ENCODE measurements at places on chromosomes 1 and 21.

DNA sequence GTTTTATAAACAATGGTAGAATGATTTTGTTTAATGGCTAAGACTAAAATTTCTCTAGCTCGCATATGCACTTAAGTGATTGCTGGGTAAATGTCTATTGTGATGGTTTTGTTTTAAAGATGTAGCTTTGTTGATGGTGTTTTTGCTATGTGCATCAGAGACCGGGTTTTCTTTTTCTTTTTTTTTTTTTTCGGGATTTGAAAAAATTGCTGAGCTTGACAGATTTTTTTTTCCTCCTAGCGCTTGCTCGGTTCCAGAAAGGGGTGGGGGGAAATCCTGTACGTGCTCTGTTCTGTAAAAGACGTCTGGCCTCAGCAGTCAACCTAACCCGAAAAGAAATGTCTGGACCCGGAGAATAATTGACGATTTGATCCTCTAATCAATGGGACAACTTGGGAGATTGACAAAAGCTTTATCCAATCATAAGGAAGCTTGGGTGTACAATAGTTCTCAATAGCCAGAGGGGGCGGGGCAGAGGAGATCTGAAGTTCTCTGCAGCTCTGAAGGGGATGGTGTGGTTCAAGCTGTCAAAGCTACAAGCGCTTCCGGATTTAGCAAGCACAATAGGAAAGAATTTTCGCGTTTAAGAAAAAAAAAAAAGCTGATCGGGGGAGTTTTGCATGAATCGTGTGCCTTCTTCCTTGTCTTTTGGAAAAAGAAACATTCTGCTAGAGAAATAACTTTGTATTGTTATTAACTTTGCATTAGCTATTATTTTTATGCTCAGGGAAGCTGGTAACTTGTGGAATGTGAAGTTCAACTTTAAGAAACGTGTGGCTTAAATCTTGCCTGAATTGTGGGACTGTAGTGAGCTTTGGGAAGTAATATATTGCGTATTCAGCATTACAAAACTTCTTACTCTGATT, 4.5 kb upstream of the NFIA start:
- no peak for DNase-seq

GRCh38 chr21:39314143-39315027, 953 bp upstream of the BRWD1 start:
- DNase-seq: peak; percentile 13

- DNase-seq: no peak
Measured at GRCh38 chr1:225670356-225670755, 17.4 kb upstream of the ENAH start.

DNA sequence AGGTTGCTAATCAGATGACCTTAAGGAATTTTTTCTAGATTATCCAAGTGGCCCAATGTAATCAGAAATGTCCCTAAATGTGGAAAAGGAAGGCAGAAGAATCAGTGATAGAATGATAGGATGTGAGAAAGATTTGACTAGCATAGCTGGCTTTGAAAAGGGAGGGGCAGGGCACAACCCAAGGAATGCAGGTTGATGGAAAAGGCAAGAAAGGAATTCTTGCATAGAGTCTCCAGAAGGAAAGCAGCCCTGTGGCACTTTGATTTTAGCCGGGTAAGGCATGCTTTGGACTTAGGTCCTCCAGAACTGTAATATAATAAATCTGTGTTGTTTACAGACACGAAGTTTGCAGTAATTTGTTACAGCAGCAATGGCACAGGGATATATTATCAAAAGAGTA, 375.7 kb upstream of the B3GALT2 start:
- DNase-seq: no peak

All from GDM1 (cell line).